ENCODE measurements at places on chromosomes 2 and 18.

GRCh38 chr2:136282251-136282650 is 164.3 kb upstream of the CXCR4 start:
- DNase-seq: no peak

DNA sequence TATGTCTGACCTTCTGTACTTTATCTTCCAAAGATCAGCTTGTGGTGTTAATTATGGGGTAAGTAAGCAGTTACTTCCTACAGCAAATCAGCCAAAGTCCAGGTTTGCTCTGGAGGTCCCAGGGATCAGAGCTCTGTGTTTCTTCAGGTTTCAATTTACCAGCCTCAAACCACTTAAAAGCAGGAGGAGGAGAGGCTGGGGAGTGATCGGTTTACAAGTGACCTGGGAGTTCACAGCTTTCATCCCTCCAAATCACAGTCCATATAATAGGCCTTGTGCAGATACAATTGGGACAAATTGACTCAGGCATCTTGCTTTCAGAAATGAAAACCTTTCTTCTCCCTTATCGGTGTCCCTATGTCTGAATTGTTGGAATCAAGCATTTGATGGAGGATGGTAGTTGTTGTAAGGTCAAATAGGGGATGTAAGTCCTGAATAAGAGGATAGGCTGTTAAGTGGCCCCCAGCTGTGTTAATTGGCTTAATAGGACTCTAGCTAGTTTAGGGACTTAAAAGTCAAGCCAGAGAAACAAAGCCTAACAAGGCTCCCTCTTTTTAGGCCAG is 188.0 kb upstream of the NT5C1B start:
- DNase-seq: no peak

DNA sequence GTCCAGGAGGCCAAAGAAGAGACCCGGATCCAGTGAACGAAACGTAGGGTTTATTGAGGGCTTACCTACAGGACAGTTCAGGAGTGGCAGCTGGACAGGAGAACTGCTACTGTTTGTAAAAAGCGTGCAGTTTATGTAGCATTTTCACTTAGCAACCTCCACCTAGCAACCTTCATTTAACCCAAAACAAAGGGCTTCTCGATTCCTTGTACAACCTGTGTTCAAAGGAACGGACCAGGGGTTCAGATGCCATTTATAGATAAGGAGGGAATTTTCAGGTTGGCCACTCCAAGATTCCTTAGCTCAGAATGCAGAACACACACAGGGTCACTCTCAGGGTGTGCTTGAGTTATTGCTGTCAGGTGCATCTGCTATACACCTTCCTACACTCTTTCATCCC is 65.1 kb upstream of the YWHAQ start:
- DNase-seq: no peak

DNA sequence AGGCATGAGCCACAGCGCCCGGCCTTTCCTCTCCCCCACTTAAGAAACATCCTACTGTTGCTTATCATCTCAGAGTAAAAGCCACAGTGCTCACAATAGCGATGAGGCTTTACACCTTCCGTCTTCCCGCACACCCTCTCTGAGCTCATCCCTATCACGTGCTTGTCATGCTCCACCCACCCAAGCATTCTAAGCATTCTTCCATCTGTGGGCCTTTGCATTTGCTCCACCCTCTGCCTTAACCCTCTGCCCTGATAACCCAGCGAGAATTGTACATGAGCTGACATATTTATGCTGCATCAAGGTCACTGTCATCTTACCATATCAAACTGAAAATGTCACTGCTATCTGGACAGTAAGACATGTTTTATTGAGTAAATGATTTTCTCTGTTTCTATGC is 22.6 kb downstream of the FOXI3 start:
- DNase-seq: no peak

GRCh38 chr2:217606296-217606695 is 396.5 kb downstream of the TNS1 start:
- DNase-seq: no peak

DNA sequence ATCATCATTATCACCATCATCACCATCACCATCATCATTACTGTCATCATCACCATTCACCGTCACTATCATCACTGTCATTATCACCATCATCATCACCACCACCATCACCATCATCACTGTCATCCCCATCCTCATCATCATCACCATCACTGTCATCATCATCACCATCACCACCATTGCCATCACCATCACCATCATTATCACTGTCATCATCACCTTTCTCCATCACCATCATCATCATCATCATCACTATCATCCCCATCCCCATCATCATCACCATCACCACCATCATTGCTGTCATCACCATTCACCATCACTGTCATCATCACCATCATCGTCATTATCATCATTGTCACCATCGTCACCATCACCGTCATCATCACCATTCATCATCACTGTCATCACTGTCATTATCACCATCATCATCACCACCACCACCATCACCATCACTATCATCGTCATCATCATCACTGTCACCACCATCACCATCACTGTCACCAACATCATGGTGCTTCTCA is 9.8 kb downstream of the HPCAL1 start:
- no peak for DNase-seq

DNA sequence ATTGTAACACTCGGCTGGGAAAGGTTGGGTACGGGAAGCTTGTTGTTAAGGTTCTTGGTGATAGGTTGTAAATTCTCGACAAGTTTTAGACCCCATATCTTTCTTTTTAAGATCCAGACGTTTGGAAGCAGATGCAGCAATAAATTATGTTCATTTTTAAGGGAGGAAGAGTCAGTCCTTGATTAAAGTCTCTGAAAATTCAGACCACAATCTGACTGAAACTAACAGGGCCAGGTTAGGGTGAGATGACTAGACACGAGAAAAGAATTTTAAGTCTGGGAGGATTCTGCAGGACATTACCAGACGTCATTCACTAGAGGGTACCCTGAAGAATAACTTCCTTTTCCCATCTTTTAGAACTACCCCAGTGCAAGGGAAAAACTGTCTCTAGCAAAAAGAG is 16.1 kb downstream of the WIPF1 start:
- no peak for DNase-seq

DNA sequence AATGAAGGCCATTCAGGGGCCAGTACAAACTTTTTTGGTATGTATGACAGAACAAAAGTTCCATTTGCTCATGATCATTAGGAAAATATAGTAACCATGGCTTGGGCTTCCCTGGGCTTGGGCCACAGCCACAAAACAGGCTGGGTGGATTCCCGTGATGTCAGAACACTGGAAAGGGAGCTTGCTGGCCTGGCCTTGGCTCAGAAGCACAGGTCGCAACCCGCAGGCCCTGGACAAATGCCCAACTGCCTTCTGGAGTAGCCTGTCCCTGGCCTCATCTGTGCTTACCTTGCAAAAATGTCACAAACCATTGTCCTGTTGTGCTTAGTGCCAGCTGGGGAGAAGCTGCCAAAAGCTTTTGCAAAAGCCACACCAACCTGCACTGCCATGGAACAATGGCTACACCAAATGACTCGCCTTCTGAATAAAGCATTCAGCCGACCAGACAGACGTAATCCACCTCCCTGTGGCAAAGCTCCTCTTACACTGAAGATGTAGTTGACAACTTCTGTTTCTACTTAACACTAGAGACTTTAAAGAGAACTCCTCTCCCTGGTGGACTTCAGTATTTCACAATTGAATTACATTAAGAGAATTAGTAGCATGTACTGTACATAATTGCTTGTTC is 125.5 kb downstream of the ANKRD44 start:
- no peak for DNase-seq

DNA sequence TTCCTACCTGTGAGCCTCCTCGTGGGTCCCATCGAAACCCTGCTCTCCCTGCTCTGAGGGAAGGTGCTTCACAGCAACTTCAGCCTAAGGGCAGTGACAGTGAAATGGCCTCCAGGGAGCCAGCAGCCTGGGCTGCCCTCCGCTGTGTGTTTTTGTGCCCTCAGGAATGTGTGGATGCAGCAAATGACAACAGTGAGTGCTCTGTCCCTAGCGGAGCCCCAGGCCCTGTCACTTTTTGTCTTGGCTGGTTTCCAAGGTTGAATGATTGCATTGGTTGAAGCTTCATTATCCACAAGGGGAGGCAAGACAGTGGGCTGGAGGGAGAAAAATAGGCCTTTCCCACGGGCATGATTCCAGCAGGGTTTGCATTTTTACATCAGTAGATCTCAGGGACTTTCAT is 42.9 kb downstream of the STON1 start:
- DNase-seq: no peak

GRCh38 chr2:233572468-233572867 is 5.9 kb upstream of the USP40 start:
- DNase-seq: no peak

DNA sequence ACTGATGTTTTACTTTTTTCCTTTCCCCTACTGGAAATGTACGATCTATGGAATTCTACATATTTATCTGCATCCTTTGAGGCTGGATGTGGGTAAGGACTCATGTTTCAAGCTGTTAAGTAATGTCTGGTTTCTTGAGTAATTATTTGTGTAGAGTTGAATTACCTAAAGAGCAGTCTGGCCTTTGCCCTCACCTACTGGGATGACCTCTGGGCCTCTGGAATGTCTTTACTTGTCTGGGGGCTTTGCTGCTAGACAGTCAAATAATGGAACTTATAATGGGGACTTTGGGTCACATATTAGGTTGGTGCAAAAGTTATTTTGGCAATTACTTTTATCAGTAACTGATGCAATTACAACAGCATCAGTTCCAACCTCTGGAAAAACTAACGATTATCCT is 244.7 kb downstream of the CCDC178 start:
- DNase-seq: no peak

DNA sequence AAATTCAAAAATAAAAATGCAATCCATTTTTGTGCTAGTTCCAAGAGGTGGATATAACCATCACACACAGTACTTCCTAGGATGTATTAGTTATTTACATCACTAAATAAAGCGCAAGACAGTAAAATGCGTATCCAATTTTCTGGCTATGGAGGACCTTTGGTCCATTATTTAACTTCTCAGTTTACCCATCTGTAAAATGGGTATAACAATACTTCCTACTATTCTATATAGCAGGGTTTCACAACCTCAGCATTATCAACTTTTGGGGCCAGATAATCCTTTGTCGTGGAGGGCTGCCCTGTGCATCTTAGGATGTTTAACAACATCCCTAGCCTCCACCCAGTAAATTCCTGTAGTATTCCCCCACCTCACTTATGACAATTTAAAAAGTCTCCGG is 275.1 kb upstream of the PKDCC start:
- no peak for DNase-seq

GRCh38 chr2:9308186-9308955 is 101.8 kb downstream of the ASAP2 start:
- peak; percentile 27 for DNase-seq

DNA sequence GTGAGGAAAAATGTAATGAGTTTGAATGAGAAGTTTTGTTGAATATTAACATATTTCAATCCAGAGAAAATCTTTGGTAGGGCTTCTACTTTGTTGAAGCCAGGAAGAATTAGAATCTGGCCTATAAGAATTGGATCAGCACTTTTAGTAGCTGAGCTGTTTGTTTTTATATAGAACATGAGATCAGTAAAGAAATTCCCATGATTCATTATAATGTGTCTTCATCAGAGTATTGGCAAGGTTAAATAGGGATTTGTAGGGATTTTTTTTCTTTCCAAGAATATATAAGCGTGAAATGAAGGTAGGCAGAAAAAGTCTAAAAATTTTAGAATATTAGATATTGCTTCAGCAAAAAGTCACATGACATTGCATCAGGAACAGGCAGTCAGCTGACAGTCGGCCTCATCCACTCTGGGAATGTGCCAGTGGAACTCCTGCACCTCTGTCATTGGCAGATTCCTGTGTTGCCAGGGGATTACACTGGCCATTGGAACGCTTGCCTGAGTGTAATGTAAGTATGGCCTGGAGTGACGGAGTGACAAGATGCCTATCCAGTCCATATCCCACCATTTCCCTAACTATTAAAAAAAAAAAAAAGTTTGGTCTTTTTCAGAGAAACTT is 60.6 kb downstream of the SERTAD2 start:
- DNase-seq: peak; percentile 38

- peak; percentile 41 for DNase-seq
Measured at GRCh38 chr18:32443033-32443705, 27.5 kb downstream of the GAREM1 start.

DNA sequence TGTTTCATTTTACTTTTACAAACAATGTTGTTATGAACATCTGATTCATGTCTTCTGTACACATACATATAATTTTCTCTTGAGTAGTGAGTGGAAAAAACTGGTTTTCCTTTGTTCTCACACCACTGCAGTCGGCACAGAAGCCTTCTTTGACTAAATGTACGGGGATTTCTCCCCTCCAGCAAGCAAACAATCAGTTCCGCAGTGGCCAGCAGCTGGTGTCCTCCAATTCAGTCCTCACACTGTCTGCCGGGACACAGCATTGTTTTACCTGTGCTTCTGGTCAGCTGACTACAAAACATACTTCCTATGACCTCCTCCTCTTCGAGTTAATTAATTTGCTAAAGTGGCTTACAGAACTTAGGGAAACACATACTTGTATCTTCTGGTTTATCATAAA is 202.8 kb downstream of the WDR7 start:
- DNase-seq: no peak

GRCh38 chr2:166375195-166375735 is 479 bp downstream of the SCN9A start:
- no peak for DNase-seq

DNA sequence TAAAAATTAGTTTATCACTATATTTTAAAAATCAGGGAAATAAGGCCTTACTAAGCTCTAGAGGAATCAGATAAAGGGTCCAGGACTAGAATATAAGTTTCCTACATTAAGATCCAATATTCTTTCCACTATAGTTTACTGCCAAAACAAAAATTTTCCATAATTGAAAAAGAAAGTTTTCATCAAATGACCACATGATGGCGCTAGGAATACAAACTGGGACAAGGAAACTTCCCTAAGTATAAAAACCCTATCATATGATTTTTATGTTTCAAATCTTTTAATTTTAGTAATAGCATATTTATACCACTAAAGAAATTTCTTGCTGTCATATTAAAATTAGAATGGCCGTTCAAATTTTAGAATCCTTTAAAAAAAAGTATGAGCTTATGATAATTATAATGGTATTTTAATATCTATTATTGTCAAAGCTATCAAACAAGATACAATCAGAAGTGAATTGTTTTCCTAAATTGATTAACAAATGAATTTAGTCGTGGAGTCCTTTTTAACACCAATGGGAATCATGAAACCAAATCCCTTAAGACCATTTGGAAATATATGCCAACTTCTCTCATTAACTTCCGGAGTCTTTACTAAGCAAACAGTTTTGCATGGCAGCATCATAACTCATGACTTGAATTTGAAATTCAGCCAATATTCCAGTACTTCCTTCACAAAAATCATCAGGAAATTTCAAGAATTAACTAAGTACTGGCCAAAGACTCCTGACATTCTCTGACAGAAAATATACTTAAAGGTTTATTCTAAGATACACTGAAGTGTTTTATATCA is 70.3 kb downstream of the SCN1A start:
- DNase-seq: peak; percentile 4

GRCh38 chr2:149019768-149020167 is 18.7 kb upstream of the LYPD6B start:
- DNase-seq: no peak

- DNase-seq: peak; percentile 89
Measured at GRCh38 chr18:25399554-25399953, 47.6 kb upstream of the ZNF521 start.

GRCh38 chr2:115165529-115166109 is 723.2 kb downstream of the DPP10 start:
- peak; percentile 15 for DNase-seq

All from fibroblast of skin of right biceps (primary cell).